ENCODE measurements at places on chromosomes 5 and 9. TPM values are rescaled to one million over a fixed set of nuclear protein-coding genes. Genes with fewer than 3 reads are reported as not detected.

Gene DDX46
- total RNA-seq = 45.8 TPM

Gene HARS2
- 58.5 TPM for total RNA-seq

Gene C5
- total RNA-seq = 4.3 TPM

Gene CCL21
- not detected for total RNA-seq

Gene LURAP1L
- 32.2 TPM for total RNA-seq

Gene SLC45A2
- not detected for total RNA-seq

DNA sequence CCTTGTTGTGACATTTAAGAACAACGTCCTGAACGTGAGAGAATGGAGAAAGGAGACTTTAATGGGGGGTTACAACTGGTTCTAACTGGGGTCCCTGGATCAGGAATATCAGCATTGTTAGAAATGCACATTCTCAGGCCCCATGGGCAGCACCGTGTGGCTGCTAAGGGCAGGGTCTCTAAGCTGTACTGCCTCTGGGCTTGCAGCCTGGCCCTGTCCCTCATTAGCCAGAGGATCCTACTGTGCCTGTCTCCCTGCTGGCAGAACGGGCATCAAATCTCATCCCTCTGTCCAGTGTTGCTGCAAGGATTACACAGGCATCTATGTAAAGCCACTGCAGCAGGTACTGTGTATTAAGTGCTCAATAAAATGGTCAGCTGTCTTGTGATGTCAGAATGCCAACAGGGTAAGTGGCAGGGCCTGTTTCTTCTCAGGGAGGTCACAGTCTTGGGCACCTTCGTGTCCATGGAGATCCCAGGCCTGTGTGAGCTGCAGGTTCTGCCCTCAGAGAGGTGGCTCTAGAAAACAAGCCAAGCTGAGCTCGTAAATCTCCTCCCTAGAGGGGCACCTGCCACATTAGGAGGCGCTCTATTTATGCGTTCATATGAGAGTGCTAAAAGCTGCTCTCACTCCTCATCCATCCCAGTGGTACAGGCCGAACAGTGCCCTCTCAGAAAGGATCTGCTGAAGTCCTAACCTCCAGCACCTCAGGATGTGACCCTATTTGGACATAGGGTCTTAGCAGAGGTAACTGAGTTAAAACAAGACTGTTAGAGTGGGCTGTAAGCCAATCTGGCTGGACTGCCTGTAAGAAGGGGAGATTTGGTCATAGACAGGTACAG lies 210.5 kb downstream of the GADD45G start:
- H3K36me3 ChIP-seq = no peaks in the 10 kb centered on the region
- no peak overlapping the region for H3K27ac ChIP-seq
- peaks cover 6% of the 10 kb centered on the region for H3K4me1 ChIP-seq
- no peak overlapping the region for H3K4me3 ChIP-seq

DNA sequence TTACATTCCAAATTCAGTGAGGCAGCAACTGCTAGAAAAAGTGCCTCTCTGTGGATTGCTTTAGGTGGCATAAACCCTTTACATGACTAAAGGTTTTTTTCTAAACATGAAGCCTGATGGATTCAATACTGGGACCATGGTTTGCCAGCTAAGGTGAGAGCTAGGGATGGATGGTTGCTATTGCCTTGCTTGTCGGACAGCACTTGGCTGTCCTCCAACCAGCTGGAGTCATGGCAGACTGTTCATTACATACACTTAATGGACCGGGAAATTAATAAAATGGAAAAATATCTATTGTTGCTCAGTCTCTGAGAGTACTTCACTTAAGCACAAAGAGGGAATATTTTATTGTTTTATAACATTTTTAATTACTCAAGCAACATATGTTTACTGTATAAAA lies 116.9 kb upstream of the TRPC7 start:
- no peak for DNase-seq
- no peak overlapping the region for H3K4me3 ChIP-seq
- no peaks in the 10 kb centered on the region for H3K4me1 ChIP-seq
- no peaks in the 10 kb centered on the region for H3K36me3 ChIP-seq
- no peak overlapping the region for H3K27ac ChIP-seq
- H3K27me3 ChIP-seq = no peaks in the 10 kb centered on the region

- peaks cover 100% of the 10 kb centered on the region for H3K36me3 ChIP-seq
- no peak overlapping the region for H3K4me3 ChIP-seq
- no peaks in the 10 kb centered on the region for H3K27me3 ChIP-seq
- H3K27ac ChIP-seq = no peak overlapping the region
- DNase-seq = no peak
- no peaks in the 10 kb centered on the region for H3K4me1 ChIP-seq
Observed at GRCh38 chr9:33465596-33466564, 7.8 kb downstream of the NOL6 start.

- no peaks in the 10 kb centered on the region for H3K4me1 ChIP-seq
- no peak overlapping the region for H3K4me3 ChIP-seq
- DNase-seq = no peak
- H3K36me3 ChIP-seq = no peaks in the 10 kb centered on the region
Observed at GRCh38 chr9:17613758-17614157, 34.9 kb downstream of the SH3GL2 start.

GRCh38 chr5:93708442-93708841 lies 33.0 kb downstream of the POU5F2 start:
- DNase-seq = no peak
- no peak overlapping the region for H3K27ac ChIP-seq
- H3K36me3 ChIP-seq = no peaks in the 10 kb centered on the region
- no peaks in the 10 kb centered on the region for H3K27me3 ChIP-seq
- H3K4me1 ChIP-seq = no peaks in the 10 kb centered on the region

- no peak for DNase-seq
- no peaks in the 10 kb centered on the region for H3K27me3 ChIP-seq
- no peaks in the 10 kb centered on the region for H3K36me3 ChIP-seq
- H3K27ac ChIP-seq = no peak overlapping the region
Observed at GRCh38 chr5:98105681-98106080, 667.8 kb upstream of the RGMB start.

- DNase-seq = peak; percentile 95
- H3K27me3 ChIP-seq = no peaks in the 10 kb centered on the region
- H3K4me1 ChIP-seq = peaks cover 20% of the 10 kb centered on the region
Observed at GRCh38 chr9:86093788-86094555, 5.4 kb downstream of the GOLM1 start.

DNA sequence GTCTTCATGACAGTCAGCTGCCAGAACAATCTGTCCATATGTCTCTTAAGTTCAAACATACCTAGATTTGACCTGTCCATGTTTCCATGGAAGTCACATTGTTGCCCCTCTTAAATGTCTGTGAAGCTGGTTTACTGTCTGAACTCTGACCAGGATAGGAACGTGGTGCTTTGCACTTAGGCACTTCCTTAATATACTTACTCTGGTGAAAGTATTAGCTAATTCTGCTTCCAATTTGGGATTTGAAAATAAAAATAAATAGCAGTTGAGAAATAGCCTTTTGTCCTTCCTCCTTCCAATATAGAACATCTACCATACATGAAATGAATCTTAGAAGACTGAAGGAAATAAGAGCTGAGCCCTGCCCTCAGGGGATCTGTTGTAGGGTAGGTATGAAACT lies 524.5 kb upstream of the CLINT1 start:
- H3K4me3 ChIP-seq = no peak overlapping the region
- H3K4me1 ChIP-seq = peaks cover 16% of the 10 kb centered on the region
- no peaks in the 10 kb centered on the region for H3K27me3 ChIP-seq
- no peak for DNase-seq
- H3K36me3 ChIP-seq = no peaks in the 10 kb centered on the region
- no peak overlapping the region for H3K27ac ChIP-seq

DNA sequence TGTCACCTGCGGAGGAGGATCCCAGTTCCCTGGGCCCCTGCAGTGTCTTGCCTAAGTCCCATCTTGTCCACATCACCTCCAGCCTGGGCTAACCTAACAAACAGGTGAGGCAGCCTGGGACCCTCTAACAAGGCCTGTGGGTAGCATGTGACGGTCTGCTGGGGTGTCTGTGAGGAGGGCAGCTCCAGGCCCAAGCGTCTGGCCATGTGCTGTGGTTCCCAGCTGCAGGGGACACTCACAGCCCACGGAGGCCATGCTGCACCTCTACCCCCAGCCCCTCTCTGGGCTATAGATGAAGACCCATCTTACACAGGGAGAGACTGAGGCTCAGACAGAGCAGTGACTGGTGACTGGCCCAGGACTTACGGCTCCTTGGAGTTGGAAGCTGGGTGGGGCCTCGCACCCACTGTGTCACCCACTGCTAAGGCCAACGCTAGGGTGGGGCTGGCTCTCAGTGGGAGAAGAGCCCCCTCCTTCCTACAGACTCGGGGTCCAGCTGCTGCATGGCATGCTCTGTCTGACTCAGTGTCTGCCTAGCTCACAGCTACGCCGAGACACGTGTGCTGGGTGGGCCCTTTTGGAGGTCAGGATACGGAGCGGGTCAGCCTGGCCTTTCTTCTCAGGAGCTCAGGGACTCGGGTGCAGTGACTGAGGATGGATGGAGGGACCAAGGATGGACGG lies 40.8 kb upstream of the RNF130 start:
- H3K4me1 ChIP-seq = no peaks in the 10 kb centered on the region
- H3K27me3 ChIP-seq = no peaks in the 10 kb centered on the region
- DNase-seq = no peak
- no peak overlapping the region for H3K4me3 ChIP-seq
- no peak overlapping the region for H3K27ac ChIP-seq

- DNase-seq = no peak
- no peaks in the 10 kb centered on the region for H3K36me3 ChIP-seq
- no peaks in the 10 kb centered on the region for H3K27me3 ChIP-seq
- H3K27ac ChIP-seq = no peak overlapping the region
- no peak overlapping the region for H3K4me3 ChIP-seq
Observed at GRCh38 chr5:99314721-99315120, 385.9 kb upstream of the CHD1 start.

DNA sequence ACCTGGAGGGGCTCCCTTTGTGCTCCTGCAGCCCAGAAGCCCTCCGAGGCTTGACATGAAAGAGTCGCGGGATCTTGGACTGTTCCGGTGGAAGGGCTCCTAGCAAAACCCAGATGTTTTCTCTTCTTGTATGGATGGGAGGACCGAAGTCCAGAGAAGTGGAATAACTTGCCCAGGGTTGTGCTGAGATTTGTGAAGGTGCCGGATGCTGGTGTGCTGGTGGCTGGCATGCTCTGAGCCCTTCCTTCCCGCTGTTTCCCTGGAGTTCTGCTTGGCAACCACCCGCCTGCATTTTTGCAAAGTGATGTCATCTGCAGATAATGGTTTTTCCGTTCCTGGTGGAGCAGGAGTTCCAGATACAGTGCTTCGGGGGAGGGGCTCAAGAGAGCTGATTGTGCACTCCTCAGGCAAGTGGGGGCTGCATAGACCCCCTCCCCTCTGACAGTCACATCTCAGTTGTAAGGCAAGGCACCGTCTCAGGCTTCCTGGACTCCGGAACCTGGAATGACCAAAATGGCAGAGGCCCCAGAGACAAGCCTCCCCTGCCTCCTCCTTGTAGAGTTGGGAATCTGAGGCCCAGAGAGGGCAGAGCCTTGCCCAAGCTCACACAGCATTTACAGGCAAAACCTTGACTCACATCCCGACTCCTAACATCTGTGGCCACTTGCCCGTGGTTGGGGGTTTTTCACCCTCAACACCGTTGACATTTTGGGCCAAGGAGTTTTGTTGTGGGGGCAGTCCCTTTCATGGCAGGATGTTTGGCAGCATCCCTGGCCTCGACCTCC lies 157.0 kb downstream of the RGS3 start:
- peak overlapping the region; percentile 79 for H3K27ac ChIP-seq
- peak; percentile 87 for DNase-seq
- no peaks in the 10 kb centered on the region for H3K27me3 ChIP-seq
- no peak overlapping the region for H3K4me3 ChIP-seq
- peaks cover 61% of the 10 kb centered on the region for H3K4me1 ChIP-seq

GRCh38 chr5:160152901-160153300 lies 33.7 kb upstream of the PWWP2A start:
- no peak for DNase-seq
- H3K27me3 ChIP-seq = no peaks in the 10 kb centered on the region
- H3K27ac ChIP-seq = no peak overlapping the region
- no peaks in the 10 kb centered on the region for H3K36me3 ChIP-seq
- no peaks in the 10 kb centered on the region for H3K4me1 ChIP-seq

GRCh38 chr9:124894741-124895170 lies 32.8 kb downstream of the ARPC5L start:
- H3K4me1 ChIP-seq = no peaks in the 10 kb centered on the region
- H3K27ac ChIP-seq = no peak overlapping the region
- H3K36me3 ChIP-seq = peaks cover 57% of the 10 kb centered on the region
- no peak overlapping the region for H3K4me3 ChIP-seq

GRCh38 chr5:131005963-131006684 lies 158.9 kb downstream of the HINT1 start:
- H3K4me1 ChIP-seq = no peaks in the 10 kb centered on the region
- no peak overlapping the region for H3K4me3 ChIP-seq
- no peaks in the 10 kb centered on the region for H3K36me3 ChIP-seq
- peak; percentile 24 for DNase-seq
- H3K27ac ChIP-seq = no peak overlapping the region

DNA sequence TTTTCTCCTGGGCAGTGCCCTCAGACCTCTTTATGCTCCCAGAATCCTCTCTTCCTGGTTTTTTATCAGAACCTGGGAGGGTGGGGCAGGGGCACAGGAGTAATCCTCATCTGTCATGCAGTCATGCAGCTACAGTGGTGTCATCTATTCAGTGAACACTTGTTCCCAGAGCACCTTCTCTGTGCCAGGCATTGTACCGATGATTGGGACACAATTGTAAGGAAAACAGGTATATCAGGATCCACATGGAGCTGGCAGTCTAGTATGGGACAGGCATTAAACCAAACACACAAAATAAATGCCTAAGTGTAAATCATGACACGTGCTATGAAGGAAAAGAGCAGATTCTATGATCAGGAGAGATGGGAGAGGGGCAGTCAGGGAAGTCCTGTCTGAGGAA lies 21.5 kb upstream of the IDNK start:
- no peak for DNase-seq
- H3K36me3 ChIP-seq = no peaks in the 10 kb centered on the region
- H3K27me3 ChIP-seq = no peaks in the 10 kb centered on the region
- no peaks in the 10 kb centered on the region for H3K4me1 ChIP-seq
- H3K27ac ChIP-seq = no peak overlapping the region

Data from stomach (tissue), 19 donors.